Stimulated activated CD8-positive, alpha-beta memory T cell treated with anti-CD3 and anti-CD28 coated beads, Interleukin-7, amount 100 ng/mL, for 4 hours (primary cell): ENCODE measurements at places on chromosomes 3 and 15.

DNA sequence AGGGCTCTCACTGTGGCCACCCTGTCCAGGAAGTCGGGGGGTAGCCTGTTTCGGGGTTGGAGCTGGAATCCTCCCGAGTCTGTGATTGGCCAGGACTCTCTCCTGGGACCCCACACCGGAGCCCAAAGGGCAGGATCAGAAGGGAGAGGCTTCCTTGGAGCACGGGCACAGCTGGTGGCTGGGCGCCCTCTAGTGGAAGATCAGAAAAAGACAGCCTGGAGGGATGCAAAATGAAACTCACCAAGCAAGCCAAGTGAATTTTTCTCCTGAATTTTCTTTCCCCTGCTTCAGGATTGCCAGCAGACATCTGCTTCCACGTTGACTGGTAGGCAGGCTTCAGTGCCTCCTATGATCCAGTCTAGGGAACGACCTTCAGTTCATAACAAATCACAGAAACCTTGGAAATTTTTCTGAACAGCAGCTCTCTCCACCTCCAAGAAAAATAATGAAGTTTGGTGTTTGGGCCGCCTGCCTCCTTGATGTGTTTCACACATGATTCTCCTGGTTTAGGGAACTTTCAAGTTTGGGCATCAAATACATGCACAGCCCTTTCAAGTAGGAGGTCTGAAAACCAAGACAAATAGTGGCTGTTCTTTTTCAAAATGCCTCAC lies 224.6 kb downstream of the VPS13C start:
- DNase-seq, result peak; percentile 21

DNA sequence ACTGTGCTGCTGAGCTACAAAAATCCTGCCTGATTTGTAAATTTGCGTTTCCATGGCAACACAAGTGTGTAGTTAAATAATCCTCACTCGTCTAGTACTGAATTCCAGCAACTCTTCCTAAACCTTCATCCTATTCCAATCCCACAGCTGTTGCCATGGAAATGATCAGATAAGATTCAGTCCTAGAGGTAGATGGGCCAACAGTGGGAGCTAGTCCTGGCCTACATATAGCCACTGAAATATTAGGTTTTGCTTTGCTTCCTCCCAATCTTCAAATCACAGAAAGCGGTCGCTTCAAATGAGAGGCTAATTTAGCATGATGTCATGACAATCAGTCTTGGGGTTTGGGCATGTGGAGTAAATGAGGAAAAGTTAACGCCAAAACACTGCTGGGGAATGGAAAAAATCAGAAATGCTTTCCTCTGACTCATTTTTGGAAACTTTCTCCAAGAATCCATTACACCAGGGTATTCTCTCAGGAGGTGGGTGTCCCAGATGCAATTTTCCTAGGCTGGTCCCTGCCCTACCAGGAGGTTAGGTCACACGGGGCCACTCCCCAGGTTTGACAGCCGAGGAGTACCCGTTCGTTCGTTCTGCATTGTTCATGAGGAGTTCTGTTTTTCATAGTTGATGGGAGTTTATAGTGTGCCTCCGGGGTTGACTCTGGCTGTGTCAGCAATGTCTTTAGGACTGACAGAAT lies 159.2 kb upstream of the SLCO3A1 start:
- no peak for DNase-seq

DNA sequence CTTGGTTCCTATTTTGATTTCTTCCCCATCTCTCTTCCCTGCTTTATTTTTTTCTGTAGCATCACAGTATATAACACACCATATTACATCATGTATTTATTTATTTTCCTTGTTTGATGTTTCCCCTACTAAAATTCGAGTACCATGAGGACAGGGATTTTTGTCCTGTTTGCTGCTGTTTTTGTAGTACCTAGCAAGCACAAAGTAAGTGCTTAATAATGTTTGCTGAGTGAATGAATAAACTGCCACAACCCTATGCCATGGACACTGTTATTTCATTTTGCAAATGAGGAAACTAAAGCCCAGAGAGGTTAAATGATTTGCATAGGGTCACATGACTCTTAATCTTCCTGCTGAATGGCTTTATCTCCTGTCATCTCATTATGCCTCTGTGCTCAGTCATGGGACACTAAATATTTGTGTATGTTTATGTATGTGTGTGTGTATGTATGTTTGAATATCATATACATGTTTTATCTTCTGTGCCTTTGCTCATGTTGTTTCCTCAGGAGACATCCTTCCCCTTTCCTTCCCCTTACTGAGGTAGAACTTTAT lies 26.1 kb upstream of the MGA start:
- no peak for DNase-seq

DNA sequence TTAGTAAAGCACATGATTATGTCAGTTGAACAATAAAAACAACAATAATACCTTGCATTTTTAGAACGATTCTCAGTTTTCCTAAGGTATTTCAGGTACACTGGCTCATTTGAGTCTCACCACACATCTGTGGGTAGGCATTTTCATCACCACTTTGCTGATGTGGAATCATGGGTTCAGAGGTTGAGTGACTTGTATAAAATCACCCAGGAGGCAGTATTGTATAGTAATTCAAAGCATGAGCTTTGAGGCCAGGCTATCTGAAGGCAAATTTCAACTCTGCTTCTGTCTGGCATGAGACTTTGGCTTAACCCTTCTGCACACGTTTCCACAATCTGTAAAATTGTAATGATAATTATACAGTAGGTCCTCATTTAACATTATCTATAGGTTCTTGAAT lies 183.9 kb upstream of the CMC1 start:
- DNase-seq, result no peak

GRCh38 chr3:113545594-113545993 lies 13.2 kb downstream of the SIDT1 start:
- DNase-seq, result no peak

DNA sequence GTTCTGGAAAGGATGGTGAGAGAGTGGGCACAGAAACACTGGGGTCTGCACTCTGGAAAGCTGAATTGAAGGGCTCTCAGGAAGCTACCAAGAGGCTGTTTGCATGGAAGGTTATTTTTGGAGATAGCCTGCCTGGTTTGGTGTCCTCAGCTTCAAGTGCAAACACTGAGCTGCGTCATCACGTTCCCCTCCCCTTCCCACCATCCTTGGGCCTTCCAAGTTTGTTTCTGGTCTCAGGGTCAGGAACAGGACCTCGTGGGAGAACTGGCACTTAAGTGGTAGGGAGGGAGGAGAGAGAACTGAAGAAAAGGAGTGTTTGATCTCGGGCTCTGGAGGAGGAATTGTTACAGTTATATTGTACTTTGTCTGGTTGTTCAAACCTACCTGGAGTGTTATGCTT lies 10.6 kb downstream of the ST6GAL1 start:
- DNase-seq, result no peak

DNA sequence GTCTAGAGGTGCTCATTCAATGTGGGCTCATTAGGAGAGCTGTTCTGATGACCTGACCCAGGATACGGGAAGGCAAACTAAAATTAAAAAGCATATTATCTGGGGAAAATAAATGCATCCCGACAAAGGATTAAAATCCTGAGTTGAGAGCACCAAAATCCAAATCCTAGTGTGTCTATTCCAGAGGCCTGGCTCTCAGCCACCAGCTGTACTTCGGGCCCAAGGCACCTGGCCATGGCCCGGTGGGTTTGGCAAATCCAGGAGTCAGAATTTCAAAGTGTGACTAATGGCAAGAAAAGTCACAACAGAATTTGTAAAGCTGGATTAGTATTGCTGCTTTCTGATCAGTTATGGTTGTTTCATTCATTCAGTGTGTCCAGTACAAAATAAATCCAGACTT lies 2.6 kb upstream of the LYSMD4 start:
- DNase-seq, result no peak

- DNase-seq, result no peak
Observed at GRCh38 chr3:21747376-21747775, 3.6 kb downstream of the ZNF385D start.

DNA sequence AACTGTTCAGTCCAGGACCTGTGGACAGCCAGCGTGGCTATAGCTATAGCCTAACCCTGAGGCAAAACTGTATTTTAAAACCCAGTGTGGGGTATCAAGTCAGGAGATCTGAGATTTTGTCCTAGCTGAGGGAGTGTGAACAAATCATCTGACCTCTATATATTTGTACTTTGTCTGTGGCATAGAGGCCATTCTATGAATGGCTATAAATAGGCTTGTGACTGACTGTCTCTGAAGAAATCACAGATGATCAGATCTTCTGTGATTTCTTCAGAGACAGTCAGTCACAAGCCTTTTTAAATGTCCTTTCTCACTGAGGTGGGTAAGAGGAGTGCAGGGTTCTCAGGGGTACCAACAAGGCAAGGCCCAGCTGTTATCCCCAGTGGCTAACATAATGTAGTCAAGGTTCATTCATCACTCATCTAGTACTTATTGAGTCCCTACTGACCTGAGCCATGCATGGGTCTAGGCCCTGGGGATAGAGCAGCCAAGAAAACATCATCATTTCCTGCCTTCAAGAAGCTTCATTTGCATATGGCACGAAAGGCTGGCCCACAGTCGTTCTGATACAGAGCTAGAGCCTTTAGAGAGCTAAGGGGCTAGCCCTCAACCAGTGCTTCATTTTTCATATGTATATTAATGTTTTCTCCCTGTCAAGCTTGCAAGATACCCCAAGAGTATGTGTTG lies 53.3 kb downstream of the TIPARP start:
- DNase-seq, result no peak

- no peak for DNase-seq
Observed at GRCh38 chr15:44328135-44328534, 39.6 kb downstream of the GOLM2 start.

GRCh38 chr3:150544726-150545125 lies 1.6 kb downstream of the SERP1 start:
- DNase-seq, result no peak

- no peak for DNase-seq
Observed at GRCh38 chr3:27219127-27219845, 149.9 kb downstream of the NEK10 start.

GRCh38 chr3:29721789-29722188 lies 440.9 kb downstream of the RBMS3 start:
- DNase-seq, result no peak

DNA sequence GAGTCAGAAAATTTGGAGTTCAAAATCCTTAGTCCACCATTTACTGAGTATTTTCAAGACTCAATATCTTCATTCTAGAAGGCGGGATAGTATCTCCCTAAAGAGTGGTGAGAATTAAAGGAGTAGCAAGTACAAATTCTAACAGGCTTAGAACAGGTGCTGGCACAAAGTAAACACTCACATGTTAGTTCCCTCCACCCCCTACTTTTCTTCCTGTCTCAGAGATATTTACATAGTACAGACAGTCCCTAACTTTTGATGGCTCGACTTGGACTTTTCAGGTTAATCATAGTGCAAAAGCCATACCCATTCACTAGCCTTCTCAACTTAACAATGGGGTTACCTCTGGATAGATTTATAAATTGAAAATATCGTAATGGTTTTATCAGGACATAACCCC lies 476.2 kb upstream of the RASGRP1 start:
- DNase-seq, result no peak

GRCh38 chr3:186511245-186511644 lies 32.9 kb downstream of the CRYGS start:
- no peak for DNase-seq

GRCh38 chr3:30161375-30161774 lies 445.0 kb upstream of the TGFBR2 start:
- no peak for DNase-seq

- DNase-seq, result no peak
Observed at GRCh38 chr15:41577863-41578735, 19.1 kb downstream of the TYRO3 start.

DNA sequence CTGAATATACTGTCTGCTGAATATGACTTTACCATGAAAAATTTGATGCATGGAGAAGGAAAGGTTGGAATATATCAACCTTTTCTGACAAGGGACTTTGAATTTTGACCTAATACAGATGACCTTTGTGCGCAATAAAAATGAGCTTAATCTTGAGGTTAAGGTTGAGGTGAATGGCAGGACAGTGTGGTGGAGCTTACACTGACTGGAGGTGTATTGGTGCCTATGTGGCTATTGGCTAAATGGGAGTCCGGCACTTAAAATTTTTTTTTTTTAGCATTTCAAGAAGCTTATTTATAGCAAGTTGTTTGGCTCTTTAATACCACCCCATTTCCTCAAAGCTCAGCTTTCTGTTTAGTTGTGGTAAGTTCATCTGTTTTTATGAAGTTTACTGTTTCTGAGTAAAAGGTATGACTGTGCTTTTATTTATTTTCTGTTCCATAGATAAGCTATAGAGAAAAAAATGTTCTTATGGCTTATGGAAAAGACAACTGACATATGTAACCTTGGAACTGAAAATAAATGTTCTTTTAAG lies 15.2 kb downstream of the CDIN1 start:
- no peak for DNase-seq

DNA sequence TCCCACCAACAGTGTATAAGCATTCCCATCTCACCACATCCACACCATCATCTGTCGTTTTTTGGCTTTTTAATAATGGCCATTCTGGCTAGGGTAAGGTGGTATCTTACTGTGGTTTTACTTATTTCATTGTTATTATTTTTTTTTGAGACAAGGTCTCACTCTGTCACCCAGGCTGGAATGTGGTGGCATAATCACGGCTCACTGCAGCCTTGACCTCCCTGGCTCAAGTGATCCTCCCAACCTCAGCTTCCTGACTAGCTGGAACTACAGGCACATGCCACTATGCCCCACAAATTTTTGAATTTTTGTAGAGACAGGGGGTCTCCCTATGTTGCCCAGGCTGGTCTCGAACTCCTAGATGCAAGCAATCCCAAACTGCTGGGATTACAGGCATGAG lies 11.0 kb upstream of the CSRNP1 start:
- DNase-seq, result no peak

DNA sequence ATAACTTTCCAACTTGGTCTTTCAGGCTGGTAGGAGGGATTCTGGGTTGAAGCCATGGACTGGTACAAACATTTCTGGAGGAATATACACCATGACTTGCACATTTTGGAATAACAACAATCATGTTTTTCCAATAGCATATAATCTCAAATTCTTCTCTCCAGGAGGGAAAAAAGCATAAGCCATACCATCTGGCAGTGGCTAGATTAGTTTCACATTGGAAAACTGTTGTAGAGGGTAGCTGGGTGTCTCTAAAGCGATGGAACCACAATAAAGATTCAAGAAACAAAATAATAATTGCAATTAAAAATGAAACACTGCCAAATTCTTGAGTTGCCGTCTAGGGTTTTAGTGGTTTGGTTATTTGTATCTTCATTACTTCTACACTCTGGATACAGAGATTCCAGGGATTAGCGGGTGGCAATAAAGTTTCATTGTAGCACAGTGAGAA lies 278.5 kb upstream of the RASGRP1 start:
- no peak for DNase-seq

DNA sequence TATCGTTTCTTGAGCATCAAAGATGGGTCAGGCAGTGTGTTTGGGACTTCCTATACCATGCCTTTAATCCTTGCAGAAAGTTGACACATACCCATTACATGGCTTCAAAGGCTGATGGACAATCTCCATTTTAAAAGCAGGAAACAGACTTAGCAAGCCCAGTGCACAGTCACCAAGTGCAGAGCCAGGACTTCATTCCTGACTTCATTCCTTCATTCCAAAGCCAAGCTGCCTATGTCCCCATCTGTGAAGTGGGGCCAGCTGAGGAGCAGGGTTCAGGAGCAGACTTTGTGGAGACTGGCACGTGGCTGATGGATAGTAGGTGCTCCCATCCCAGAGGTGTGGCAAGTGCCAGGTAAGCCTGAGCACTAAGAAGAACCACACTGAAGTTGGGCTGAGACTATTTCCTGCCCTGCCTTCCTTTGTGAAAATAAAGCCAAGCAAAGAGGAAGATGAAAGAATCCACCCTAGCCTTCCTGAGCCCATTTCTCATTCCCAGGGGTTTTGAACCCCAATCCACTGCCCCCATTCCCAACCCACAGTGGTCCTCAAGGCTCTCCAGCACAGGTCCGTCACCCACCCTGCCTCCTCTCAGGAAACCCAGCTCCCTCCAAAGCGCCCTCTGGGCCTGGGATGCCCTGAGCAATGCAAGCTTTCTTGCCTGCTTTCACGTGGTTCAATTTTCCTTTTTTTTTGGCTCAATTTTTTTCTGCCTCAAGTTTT lies 1.8 kb downstream of the CX3CR1 start:
- no peak for DNase-seq
